ENCODE measurements at places on chromosomes 11 and 22.
A peak's percentile ranks its signal among the peaks of the same experiment; 100 is the strongest.

DNA sequence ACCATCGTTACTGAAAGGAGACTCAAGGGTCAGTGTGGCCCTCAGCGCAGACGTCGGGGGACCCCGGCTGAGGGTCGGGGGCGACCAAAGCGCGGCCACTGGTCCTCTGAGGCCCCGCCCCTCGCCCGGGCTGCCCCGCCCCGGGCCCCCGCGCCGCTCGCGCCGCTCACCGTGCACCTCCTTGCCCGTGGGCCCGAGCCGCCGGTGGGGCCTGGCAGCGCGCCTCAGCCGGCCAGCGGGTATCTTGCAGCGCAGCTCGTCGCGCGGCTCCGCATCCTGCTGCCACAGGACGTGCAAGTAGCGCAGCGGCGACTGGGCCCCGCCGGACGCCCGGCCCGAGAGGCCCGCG lies 419 bp downstream of the ANKRD54 start:
- peak; percentile 24 for DNase-seq

DNA sequence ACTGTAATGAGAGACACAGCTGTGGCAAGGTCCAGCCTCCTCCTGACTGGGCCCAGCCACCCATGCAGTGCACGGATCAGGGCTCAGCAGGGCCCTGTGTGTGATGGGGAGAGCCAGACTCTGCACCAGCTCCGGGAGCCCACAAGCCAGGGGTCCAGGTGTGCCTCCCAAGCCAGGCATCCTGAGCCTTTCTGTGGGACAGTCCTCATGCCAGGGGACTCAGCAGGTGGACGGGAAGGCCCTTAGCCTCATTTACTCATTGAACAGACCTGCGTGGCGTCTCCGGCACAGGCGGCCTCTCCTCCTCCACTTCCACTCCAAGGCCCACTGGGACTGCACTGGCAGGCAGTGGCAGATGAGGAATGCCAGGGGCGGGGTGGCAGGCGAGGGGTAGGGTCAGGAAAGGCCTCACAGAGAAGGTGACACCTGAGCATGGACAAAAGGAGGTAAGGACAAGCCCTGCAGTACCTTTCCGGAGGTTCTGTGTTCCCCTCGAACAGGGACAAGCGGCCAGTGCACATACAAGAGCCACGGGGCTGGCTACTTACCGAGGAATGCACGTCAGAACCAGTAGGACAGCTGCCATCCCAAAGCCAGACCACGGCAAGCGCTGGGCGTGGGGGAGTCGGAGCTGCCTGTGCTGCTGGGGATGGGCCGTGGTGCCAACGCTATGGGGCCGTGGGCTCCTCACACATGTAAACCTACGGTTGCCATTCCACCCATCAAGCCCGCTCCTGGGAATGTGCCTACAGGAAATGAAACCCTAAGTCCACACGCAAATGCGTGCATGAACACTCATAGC lies 52.7 kb downstream of the IGF2 start:
- no peak for DNase-seq

DNA sequence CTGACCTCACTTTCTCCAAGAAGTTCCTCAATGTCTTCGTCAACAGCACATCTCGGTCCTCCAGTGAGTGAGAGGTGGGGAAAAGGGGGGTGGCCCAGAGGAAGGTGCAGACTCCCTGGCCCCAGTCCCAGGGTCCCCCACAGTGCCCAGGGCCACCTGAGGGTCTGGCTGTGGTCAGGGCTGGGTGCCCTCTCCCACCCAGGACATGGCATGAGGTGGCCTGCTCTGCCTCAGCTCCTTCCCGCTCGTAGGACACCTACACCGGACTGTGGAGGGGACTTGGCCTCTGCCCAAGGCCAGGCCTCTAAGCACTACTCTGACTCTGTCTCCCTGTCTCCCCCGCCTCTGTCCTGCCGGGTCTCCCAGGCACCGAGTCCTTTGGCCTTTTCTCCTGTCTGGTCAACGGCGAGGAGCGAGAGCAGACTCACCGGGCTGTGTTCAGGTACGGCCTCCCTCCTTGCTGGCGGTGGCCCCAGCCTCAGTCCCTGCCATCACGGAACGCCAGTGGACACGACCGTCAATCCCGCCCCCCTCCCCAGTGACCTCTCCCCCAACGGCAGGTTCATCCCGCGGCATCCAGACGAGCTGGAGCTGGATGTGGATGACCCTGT lies 4.5 kb downstream of the MAPK8IP2 start:
- no peak for DNase-seq

DNA sequence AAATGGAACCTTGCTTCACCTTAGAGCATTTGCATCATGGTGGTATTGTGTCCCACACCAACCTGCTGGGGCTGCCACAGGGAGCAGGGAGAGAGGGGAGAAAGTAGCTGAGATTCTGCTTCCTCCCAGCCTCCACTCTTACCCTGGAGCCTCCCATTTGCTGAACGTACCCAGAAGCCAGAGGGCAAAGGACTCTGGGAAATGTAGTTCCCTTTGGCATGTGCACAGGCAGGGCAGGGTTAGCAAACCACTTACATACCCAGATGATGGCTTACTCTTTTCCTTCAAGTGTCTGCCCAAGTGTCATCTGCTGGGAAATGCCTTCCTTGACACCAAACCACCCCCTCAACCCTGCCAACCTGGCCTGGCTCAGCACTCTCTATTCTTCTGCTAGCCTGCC lies 16.9 kb downstream of the SMIM38 start:
- no peak for DNase-seq

DNA sequence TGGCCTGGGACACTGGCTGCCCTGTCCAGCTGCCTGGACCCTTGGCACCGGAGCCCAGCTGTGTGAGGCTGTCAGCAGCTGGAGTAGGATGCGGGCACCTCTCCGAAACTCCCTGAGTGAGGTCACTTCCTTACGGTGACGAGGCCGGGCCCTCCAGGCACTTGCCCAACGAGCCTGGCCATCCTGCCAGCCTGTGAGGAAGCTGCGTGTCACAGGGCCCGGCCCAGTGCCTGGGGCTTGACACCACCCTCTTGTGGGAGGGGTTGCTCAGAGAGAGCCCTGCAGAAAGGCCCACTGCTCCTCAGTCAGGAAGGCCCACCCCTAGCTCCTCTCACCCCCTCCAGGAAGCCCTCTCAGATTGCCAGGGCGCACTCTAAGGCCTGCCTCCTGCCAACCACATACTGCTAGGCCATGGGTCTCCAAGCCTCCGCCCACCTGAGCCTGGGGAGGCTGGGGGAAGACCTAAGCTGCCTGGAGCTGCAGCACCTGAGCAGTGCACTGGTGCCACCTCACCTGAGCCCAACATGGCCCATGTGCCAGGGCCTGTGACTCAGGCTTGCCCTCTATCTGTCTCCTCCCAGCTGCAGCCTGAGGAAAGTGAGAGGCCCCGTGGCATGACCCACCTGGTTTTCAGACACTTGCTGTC lies 4.3 kb upstream of the PHLDA2 start:
- no peak for DNase-seq

- no peak for DNase-seq
Observed at GRCh38 chr22:38944653-38945052, 12.8 kb upstream of the APOBEC3A start.

DNA sequence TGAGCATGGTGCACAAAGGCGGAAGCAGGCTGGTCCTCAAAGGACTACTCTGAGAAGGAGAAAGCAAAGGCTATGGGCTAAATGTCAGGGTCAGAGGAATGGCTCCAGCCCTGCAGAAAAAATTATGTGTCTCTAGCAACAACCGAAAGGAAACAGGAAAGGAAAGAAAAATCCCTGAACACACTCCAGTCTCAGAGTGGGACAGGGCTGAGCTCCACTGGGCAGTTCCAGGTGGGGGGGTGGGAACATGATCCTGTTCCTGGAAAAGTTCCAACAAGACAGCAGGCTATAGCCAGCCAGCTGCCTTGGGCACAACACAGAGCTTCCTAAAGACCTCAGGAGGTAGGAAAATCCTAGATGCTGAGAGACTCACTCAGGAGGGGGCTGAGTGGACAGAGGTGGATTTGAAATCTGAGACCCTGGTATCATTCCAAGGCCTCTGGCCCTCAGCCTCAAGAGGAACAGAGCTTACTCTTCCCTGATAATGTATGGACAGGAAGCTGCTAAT lies 1088.2 kb downstream of the TBC1D22A start:
- DNase-seq: no peak

DNA sequence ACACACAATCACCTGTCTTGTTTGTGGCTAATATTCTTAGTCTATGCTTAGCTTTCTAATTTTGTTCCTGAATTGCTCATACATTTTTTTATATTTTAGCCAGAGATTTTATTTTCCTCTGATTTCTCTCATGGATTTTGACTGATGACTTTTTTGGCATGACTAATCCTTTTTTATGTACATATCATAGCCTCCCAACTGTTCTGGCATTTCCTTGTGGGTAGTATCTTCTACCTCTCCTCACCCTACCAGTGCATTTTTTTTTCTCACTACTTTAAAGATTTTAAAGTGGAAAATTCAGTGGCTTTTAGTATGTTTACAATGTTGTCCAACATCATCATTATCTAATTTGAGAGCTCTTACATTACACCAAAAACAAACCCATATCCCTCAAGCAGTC lies 84.4 kb upstream of the TENM4 start:
- no peak for DNase-seq

DNA sequence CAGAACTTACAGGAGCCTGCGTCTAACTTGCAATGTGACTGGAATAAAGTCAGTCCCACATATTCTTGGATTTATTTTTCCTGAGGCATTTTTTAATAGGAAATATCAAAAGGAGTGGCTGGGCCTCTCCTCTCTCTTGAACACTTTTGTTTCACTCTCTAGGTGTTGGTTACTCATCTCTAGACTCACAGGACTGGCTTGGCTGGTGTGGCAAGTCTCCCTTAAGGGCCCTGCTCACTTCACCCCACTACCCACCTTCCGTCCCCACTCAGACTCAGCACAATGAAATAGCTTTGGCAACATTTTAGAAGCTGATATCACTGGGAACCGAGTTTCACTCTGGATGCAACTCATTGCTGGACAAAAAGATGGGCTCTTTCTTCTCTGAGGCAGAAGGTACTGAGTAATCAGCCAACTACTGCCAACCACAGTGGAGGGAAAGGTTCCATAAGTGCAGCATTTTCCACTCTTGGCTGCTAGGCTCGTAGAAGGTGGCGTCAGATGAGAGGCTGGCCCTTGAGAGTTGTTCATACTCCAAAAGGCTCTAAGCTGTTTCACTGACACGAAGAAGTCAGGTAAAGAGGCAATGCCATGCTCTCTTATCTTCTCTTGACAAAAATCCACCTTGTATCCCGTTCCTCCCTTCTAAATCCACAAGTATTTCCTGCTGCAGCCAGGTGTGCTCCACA lies 390.6 kb downstream of the SOX6 start:
- DNase-seq: no peak

GRCh38 chr22:27241430-27242321 lies 559.9 kb downstream of the MN1 start:
- DNase-seq: no peak

GRCh38 chr11:67627812-67628624 lies 1.7 kb downstream of the NUDT8 start:
- no peak for DNase-seq

DNA sequence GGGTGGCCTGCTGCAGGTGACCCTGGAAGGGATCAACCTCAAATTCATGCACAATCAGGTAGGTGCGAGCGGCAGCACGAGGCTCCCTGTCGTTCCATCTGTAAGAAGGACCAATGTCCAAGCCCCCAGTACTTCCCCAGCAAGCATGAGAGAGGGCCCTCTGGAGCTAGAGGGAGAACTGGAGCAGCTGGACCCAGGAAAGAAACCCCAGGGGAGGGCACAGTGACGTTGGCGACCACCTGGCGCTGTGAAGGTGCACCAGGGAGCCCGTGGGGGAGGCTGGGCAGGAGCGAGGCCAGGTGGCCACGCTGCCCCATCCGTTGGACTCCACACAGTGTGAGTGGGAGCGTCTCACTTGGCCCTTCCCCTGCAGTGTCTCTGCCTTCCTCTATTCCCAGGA lies 28.0 kb downstream of the MYBPC3 start:
- DNase-seq: no peak

DNA sequence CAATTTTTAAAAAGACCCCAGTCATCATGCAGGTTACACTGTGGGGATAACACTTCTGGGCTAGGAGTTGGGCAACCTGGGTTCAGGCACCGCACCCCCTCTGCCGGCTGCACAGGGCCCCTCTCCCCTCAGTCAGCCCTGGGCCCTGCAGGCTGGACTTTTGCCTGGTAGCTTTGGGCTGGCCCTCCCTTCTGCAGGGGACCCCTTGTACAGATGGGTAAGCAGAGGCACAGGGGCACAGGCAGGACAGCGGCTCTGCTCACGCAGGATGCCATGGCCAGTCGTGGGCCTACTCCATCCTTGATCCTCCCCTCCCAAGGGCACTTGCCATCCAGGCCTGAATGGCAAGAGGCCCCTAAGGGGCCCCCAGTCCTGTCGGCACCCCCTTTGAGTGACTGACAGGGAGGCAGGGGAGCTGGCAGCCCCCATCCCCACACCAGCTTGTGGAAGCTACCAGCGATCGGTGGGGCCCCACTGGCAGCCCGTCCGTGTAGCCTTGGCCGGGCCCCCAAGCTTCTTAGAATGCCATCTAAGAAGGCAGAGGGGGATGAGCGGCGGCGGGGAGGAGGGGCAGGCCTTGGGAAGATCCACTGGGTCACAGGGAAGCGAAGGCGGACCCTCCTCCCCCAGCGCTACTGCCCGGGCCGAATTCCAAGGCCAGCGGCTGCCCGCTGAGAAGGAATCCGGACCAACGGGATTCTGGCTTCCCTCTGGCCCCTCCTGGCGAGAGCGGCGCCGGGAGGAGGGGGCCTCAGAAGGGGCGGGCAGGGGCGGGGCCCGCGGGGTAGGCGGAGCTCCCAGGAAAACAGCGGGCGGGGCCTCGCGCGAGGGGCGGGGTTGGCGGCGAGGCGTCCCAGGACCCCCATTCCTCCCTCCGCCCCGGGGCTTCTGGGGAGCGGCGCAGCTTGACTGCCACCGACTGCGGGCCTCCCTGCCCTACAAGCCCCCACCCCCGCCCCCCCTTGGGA lies 6.8 kb upstream of the CHKA start:
- no peak for DNase-seq

DNA sequence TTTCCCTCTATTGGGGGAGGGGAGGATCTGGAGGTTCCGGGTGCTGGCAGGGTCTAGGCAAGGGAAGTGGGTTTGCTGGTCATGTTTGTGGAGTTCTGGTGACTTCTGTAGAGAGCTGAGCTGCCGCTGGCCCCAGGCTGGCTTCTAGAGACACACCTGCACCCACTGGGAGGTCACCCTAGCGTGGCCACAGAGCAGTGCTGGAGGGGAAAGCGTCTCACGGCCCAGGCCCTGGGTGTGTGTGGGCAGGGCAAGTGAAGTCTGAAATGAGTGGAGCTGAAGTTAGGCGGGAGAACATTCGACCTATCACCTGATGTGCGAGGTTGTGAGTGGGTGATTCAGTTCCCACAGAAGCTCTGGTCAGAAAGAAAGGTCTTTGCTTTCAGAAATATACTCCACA lies 27.9 kb downstream of the SMIM38 start:
- DNase-seq: no peak

DNA sequence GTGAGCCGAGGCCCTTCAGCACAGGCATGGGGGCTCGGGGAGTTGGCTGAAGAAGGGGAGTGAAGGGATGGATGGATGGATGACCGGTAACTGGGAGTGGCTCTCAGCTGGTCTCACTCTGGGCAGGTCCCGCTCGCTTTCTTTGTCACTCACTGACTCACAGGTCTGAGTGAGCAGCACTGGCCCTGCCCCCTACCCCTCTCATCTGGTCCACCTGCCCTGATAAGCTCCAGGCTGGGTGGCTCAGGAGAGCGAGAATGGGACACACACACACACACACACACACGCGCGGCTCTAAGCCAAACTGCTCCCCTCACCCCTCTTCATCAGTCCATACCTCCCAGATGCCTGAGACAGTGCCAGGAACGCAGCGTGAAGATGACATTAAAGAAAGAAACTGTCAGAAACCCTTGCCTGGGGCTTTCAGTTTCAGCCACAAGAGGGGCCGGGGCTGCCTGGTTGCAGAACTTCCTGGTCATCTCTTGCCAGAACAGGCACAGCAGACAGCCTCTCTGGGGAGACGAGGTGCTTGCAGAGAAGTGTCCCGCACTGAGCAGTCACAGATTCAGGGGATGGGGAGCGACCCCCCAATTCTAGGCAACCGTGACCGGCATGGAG lies 16.5 kb upstream of the SHISAL1 start:
- DNase-seq: no peak
